ENCODE measurements at places on chromosomes 5 and 9.

- DNase-seq, result no peak
Measured at GRCh38 chr5:83844449-83845068, 123.9 kb upstream of the HAPLN1 start.

DNA sequence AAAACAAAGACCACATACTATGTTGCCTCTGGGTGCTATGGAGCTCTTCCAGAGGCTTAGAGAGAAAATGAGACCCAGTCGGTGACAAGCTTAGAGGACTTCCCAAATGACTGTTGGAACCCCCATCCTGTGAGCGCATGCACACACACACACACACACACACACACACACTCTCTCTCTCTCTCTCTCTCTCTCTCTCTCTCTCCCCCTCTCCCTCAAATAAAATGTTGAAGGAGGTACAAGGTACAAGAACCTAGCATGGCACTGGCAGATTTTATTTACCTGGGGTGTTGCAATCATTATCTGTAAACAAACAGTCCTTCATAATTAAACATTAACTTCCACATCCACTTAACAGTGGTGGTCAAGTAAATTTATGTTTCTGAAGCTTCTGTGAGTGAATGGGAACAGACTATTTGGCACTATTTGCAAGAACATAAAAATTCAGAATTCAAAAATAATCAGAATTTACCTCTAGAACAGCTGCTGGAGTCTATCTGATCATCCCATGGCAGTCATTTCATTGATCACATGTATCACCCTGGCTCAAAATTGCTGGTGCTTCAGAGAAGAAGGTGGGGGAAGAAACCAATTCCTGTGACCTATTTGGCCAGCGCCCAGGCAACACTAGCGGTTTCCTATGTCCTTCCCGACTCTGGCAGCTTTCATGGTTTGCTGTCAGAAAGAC lies 24.9 kb downstream of the TRPM3 start:
- no peak for DNase-seq

- no peak for DNase-seq
Measured at GRCh38 chr9:18662320-18662719, 188.4 kb downstream of the ADAMTSL1 start.

GRCh38 chr9:129113645-129114304 lies 2.6 kb downstream of the PTPA start:
- no peak for DNase-seq

- DNase-seq, result no peak
Measured at GRCh38 chr5:177445917-177446199, 756 bp upstream of the PRR7 start.

DNA sequence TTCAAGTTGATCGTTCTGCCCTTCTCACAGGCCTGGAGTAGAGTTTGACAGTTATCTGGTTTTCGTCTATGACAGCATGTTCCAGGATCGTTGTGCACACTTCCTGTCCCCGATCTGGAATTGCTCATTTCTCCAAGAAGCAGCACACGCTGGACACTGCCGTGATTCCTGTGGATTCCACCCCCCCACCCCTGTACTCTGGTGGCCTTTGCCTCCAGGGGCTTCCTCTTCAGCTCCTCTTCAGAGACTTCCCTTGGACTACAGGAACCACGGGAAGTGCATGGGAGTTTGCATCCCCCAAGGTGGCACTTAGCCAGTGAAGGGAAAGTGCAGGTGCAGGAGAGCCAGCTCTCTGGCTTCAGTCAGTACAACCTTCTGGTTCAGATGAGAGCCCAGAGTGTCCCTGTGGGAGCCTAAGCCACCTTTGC lies 160.7 kb downstream of the CACNA1B start:
- peak; percentile 28 for DNase-seq

DNA sequence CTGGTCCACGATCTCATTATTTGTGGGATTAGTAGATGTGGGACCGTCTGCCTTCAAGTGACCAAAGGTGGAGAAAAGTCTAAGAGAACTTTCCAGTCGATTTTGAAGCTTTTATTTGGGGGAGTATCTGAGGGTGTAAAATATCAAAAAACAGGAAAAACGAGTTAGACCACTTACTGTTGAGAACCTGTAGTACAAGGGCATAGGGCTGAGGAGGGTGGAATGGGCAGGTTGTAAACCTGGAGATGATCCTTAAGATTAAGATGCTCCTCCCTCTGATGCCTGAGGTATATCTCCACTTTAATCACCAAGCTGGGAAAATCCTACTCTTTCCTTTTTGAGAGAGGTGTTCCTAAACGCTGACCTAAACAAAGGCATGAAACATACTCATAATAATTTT lies 32.0 kb upstream of the GTF2H2C start:
- no peak for DNase-seq

- DNase-seq, result no peak
Measured at GRCh38 chr5:32522429-32523143, 62.8 kb upstream of the SUB1 start.

GRCh38 chr9:88524911-88525310 lies 10.1 kb upstream of the NXNL2 start:
- DNase-seq, result no peak

DNA sequence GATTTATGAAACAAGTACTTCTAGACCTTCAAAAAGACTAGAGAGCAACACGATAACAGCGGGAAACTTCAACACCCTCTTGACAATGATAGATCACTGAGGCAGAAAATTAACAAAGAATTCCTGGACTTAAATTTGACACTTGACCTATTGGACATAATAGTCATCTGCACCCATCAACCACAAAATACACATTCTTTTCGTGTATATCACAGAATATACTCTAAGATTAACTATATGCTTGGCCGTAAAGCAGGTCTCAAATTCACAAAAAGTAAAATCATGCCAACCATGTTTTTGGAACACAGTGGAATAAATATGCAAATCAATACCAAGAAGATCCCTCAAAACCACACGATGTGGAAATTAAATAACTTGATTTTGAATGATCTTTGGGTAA lies 559.4 kb downstream of the DNAH5 start:
- no peak for DNase-seq

GRCh38 chr9:81535542-81536241 lies 153.7 kb downstream of the TLE1 start:
- DNase-seq, result no peak

DNA sequence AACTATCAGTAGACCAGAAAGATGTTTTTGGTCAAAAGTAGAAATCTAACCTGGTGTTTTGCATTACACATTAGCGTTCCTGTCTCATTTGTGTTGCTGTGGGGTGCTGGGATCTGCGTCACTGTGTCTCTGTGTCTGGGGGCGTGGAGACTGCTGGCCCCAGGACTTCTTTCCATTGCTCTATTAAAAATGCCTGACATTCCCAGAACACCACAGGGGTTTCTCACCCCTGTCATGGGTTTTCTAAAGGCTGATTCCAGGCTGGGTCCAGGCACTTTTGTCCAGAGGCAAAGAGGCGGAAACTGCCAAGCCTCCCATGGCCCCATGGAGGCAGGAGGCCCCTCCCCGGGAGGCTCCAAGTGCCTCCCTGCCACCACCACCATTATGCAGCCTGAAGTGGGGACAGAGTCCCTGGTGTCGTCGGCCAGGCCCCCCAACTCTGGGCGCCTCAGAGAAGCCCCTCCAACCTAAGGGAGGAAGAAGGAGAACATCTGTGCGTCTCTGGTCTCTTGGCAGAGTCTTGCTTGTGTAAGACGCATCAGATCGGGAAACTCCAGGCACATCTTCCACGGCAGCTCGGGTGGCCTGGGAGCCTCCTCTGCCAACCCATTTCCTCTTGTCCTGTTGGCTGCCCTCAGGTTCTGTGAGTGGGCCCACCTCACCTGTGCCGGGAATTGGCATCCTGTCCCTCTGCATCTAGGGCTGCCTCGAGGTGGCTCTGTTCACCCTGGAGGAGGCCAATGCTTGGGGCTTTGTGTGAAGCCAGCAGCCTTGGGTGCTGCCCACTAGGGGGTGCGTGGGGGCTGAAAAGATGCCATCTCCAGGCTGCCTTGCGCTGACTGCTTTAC lies 13.8 kb upstream of the PLEKHG4B start:
- peak; percentile 34 for DNase-seq

GRCh38 chr5:103446813-103447212 lies 115.8 kb downstream of the NUDT12 start:
- no peak for DNase-seq

DNA sequence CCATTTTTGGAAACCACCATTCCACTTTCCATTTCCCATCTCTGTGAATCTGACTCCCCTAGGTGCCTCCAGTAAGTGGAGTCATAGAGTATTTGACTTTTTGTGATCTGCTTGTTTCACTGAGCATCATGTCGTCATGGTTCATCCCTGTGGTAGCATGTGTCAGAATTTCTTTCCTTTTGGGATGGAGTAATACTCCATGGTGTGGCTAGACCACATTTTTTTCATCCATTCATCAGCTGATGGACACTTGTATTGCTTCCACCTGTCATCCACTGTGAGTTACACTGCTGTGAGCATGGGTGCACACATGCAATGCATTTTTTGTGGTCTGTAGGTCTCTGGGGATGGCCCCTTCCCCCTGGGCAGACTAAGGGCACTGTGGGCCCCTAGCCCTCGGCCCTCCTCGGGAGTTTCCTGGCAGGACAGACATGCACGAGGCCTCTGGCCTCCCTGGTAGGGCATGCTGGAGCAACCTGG lies 115.9 kb downstream of the GADD45G start:
- no peak for DNase-seq

DNA sequence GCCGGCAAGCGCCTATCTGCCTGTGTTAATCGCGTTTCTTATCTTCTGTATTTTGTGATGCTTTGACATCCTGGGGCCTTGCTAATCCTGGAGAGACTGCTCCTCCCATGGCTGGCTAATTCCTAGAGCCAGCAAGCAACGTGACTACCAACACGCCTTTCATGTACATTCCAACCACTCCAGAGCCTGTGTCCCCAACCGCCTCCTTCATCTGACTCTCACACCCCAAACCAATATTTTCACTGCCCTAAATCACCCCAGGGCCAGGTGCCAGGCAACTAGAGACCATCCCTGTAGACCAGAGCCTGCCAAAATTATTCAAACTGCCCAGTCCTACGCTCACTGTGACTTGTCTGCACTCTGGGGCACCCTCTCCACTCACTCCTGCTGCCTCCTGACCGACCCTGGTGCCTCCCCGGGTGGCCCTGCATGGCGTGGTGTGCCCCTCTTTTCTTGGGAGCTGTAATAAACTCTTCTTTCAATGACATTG lies 50.5 kb upstream of the COL5A1 start:
- no peak for DNase-seq

DNA sequence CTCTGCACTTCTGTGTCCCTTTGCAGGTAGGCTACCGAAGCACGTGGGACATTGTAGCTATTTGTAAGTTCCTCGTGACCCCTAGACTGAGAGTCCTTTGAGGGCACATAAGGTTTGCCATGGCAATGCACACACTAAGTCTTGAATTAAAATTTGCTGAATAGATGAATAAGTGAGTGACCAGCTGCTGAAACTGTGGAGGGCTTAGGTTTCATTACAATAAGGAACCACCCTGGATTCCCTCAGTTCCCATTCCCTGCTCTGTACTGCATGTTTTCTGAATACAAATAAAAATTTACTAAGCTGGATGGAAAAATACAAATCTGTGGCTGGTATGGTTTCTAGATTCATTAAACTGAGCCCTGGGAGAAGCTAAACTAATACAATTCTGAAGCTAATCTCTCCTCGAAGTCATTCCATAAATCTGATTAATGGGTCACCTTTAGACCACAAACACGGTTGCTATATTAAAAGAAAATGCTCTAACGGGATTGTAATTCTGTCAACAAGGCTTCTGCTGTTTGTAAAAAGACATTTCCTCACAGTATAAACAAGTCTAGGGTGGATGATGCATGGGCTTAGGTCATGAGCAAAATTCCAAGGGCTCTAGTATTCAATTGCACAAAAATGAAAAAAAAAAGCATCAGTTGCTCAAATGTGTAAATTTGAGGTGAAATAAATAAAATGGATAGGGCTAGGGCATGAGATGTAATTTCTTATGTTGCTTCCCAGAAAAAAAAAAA lies 172.3 kb downstream of the ATP10B start:
- no peak for DNase-seq

GRCh38 chr5:142254431-142254830 lies 70.4 kb downstream of the SPRY4 start:
- no peak for DNase-seq

DNA sequence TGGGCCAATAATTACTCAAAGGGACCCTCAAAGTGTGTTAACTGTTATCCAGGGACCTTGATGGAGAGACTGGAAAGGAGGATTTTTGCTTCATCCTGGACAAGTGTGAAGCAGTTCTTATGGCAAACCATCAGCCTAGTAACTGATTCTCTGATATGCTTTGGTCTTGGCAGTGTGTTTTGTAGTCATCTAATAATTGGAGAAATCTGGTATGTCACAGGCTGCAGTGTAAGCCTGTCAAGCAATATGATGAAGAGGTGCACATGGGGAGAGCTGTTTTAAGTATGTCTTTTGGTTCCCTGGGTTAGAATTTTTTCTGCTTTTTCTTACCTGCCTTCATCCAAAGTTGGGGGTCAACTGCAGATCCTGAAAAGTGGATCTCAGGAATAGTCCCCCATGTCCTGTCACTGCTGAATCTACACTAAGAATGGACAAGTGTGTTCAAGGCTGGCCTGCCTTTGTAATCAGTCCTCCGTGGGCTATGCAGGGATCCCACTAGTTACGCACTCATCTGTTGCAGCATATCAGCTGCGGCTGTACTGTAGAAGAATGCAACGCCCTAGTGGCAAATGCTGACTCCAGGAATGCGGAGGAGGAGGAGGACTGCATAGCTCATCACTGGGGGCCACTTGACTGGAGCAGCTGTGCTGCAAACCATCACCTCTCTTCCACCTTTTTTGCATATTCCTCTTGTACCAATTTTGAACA lies 1.9 kb downstream of the SPTAN1 start:
- DNase-seq, result peak; percentile 54

DNA sequence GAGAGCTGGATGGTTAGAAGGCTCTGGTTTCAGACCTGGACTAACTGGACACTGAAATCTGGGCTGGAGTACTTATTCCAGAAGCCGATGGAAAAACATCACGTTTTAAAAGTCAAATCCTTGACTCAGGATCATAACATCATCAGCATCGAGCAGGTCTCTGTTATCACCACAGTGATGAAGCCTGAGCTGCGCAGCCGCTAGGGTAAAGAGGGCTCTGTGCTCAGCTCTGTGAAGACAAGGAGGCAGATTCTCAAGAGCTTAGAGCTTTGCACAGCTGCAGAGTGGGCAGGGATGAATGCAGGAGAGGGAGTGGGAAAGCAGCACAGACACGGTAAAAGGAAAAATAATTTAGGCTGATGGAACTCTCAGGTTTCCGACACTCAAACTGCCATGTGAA lies 208.8 kb upstream of the TAS2R1 start:
- no peak for DNase-seq

GRCh38 chr5:136182618-136183017 lies 10.3 kb downstream of the SMIM32 start:
- DNase-seq, result no peak

DNA sequence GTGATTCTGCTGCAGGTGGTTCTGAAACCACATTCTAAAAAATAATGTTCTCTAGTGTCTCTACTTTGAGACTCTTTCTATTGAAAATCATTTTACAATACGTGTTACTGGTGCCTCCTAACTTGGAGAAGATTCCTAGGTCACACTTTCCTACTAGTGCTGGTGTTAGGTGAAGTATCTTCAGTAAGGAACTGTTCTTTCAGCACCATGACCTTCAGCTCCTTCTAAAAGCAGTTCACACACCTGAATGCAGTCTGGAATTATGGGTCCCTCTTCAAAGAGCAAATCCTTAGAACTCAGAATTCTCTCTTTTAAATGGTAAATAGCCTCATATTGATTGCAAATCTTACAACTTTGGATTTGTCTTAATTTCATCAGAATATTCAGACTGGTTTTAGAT lies 10.6 kb upstream of the DPYSL3 start:
- no peak for DNase-seq

- DNase-seq, result no peak
Measured at GRCh38 chr5:168843277-168844015, 264.3 kb upstream of the PANK3 start.
